ENCODE measurements at places on chromosomes 2 and 18.

- DNase-seq, result no peak
Measured at GRCh38 chr18:5422626-5423025, 121.2 kb downstream of the EPB41L3 start.

DNA sequence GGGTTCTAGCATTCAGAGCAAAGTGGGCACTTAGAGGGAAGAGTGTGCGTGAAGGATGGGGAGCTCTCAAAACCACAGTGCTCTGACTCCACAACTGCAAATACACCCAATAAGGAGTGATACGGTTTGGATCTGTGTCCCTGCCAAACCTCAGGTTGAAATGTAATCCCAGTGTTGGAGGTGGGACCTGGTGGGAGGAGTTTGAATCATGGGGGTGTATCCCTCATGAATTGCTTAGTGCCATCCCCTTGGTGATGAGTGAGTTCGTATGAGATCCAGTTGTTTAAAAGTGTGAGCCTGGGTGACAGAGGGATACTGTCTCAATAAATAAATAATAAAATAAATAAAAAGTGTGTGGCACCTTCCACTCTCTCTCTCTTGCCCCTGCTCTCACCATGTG, 50.3 kb upstream of the CCDC85A start:
- no peak for DNase-seq

- DNase-seq, result peak; percentile 86
Measured at GRCh38 chr2:28639836-28640235, 111.8 kb upstream of the PPP1CB start.

- DNase-seq, result no peak
Measured at GRCh38 chr2:172887280-172887679, 151.6 kb downstream of the RAPGEF4 start.

DNA sequence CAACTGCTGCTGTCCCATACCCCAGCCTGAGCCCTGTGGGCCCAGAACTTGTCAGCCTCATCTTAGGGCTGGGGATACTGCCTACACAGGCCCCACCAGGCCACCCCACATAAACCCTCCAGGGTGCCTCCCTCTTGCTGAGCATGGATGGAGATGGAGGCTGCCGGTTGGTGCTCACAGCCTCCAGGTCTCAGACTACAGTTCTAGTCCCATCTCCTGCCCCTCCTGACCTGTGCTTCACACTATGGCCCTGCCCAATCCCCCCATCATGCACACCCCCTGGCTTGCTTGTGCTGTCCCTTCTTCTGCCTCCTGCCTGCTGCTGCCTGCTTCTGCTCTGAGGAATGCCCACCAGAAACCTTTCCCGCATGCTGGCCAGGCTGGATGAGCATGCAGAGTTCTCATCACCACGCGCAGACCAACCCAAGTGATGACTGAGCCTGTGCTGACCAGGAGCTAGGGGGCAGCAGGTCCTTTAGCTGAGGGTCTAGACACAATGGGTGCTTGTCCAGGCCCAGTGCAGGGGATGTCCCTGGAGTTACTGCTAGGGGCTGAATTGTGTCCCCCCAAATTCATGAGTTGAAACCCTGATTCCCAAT, 138.4 kb upstream of the HS6ST1 start:
- no peak for DNase-seq

DNA sequence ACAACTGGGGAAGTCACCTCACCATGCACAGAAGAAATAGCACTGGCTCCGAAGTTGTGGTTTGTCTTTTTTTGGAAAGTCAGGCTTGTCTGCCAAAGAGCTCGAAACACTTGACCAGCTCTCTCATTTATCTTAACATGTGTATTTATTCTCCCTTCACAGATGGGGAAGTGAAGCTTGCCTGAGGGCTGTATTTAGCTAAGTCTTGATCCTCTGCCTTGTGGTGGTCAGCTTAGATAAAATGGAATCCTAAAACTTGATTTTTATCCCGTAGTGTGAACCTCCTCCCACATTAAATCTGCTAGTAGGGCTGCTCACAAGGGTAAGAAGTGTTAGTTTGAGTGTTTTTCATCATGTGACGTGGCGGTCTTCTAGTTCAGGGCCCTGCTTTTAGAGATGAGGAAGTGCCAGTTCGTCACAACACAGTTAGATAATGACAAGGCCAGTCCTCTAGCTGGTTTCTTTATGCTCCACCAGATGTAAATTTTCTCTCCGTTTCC, 89.7 kb downstream of the TMEM247 start:
- no peak for DNase-seq

GRCh38 chr2:7165736-7166135, 248.5 kb downstream of the RNF144A start:
- no peak for DNase-seq

- peak; percentile 9 for DNase-seq
Measured at GRCh38 chr18:67845035-67845434, 328.5 kb upstream of the DSEL start.

- peak; percentile 72 for DNase-seq
Measured at GRCh38 chr2:220687231-220687843, 884.8 kb downstream of the EPHA4 start.

DNA sequence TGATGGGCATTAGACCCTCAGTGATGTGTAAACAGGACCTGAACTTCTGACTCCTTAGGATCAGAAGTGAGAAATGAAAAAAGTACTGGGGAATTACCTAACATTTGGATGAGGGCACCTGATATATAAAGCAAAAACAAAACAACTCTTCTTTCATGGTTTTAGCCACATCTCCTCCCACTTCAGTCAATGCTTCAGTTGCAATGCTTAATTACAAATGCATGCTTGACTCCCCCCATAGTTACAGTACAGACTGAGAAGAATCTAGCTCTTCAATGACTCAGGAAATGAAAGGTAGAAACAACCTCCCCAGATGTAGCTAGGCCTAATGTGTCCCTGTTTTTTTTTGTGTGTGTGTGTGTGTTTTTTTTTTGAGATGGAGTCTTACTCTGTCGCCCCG, 276.8 kb upstream of the POU3F3 start:
- no peak for DNase-seq

GRCh38 chr2:30883822-30884221, 76.6 kb upstream of the CAPN13 start:
- no peak for DNase-seq

DNA sequence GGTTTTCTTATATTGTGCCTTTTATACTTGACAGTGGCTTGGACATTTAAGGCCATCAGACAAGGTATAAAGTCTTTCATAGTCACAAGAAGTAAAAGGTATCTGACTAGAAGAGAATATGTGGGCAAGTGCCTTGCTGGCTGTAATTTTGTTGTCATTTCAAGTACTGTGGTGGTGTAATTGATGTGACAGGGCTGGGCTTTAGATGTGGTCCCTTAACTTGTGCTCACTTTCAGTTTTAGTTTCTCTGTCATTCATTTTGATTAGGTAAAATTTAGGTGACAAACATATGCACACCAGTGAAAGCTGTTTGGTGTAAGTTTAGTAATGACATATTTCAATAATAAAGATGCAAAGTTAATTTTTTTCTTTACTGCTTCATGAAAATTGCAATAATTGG, 31.2 kb upstream of the TBR1 start:
- DNase-seq, result no peak

DNA sequence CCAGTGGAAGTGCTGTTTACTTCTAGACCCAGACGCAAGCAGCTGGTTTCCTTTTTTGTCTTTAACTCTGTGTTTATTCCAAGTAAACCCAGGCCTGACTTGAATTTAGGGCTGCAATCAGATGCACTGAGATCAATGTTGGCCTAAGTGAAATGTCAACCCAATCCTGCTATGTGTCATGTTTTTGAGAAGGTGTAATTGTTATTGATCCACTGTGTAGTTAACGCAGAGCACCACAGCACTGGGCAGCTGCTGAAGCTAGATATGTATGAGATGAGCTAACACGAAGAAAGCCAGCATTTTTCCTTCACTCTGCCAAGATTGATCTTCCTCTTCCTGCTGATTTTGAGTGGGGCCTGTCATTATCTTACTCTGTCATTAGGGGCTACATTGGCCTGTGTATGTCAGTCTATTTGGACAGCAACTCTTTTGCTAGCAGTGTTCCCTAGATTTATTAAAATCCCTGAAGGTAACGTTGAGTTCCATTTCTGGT, 18.9 kb upstream of the DLX1 start:
- DNase-seq, result no peak

GRCh38 chr2:126187668-126188067, 468.3 kb upstream of the GYPC start:
- DNase-seq, result no peak

GRCh38 chr2:121489911-121490583, 40.6 kb upstream of the RNU4ATAC start:
- no peak for DNase-seq

- no peak for DNase-seq
Measured at GRCh38 chr2:45932278-45932975, 281.0 kb downstream of the PRKCE start.

GRCh38 chr2:96636551-96637171, 1.5 kb downstream of the KANSL3 start:
- DNase-seq, result peak; percentile 70

- DNase-seq, result no peak
Measured at GRCh38 chr2:115163572-115163971, 721.1 kb downstream of the DPP10 start.

- DNase-seq, result no peak
Measured at GRCh38 chr2:14565666-14566065, 66.9 kb upstream of the LRATD1 start.

- DNase-seq, result no peak
Measured at GRCh38 chr18:57205641-57206040, 58.8 kb downstream of the BOD1L2 start.

DNA sequence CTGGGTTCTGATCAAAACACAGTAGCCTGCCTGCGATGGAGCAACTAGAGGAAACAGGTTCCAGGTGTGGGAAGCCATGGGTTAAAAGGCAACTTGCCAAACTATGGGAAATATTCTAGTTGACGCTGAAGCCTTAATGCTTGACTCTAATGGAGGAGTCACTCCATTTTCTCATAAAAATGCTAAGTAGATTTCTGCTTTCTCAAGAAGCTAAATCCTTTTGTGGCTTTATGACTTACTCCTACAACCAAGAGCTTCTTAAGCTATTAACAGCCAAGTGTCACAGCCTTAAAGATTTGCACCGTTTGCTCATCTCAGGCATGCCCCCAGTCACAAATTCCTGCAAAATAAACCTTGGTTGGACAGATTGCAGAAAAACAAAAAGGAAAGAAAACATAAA, 25.2 kb downstream of the ANKRD44 start:
- DNase-seq, result no peak

GRCh38 chr2:237060534-237061312, 25.0 kb upstream of the COPS8 start:
- peak; percentile 61 for DNase-seq

DNA sequence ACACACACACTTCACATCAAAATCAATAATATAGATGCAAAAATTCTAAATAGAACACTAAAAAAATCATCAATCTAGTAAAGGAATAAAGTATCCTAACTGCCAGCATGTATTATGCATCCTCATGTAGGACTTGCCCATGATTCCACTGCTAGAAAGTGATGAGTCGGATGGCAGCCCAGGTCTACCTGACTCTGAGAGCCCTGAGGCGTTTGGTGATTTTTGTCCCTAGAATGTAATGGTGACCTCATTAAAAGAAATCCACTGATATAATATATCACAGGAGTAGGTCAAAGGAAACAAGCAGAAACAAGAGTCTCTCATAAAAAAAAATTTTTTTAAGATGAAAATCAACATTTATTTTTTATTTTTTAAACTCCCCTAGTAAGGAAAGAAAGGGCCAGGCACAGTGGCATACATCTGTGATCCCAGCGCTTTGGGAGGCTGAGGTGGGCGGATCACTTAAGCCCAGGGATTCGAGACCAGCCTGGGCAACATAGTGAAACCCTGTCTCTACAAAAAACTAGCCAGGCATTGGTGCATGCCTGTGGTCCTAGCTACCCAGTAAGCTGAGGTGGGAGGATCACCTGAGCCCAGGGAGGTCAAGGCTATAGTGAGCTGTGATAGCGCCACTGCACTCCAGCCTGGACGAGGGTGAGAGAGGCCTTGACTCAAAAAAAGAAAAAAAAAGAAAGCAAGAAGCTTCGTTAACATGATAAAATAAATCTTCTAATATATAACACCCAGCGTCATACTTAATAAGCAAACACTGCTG, 24.4 kb upstream of the ACTG2 start:
- DNase-seq, result no peak

DNA sequence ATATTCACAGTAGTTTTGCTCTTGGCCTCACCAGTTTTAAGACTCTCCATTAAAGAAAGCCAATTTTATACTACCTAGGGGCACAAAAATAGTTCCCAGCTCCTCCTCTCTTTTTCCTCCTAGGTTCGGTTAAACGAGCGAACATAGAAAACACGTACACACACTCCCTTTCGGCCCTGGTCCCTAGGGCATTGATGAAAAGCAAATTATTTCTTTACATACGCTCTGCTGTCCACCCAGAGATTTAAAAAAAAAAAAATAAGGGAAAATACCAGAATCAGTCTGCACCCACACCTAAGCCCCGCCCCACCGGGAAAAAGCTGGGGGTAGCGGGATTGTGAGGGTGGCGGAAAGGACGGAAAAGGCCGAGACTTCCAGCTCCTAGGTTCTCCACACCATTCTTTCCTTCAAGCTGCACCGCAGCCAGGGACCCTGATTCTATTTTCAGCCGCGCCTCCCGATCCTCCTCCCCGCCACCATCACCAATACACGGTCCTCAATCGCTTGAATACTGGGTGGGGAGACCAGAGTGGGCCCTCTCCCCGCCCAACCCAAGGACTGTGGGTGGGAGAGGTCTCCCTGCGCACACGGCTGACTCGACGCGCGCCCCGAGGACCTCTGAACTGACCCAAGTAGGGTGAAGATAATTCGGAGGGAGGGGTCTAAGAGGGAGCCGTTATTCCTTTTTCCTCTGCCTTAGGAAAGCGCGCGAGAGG, 769 bp downstream of the ATF2 start:
- peak; percentile 23 for DNase-seq

Measured in HT-29 (cell line).